CD4-positive, alpha-beta T cell (primary cell): ENCODE measurements at places on chromosomes 2 and 18. TPM values are rescaled to one million over a fixed set of nuclear protein-coding genes. Genes with fewer than 3 reads are reported as not detected.

GRCh38 chr2:64214281-64215115, 70.3 kb upstream of the PELI1 start:
- peaks cover 25% of the 10 kb centered on the region for H3K4me1 ChIP-seq
- H3K4me3 ChIP-seq: peak overlapping the region; percentile 4
- DNase-seq: no peak
- H3K27me3 ChIP-seq: no peaks in the 10 kb centered on the region

GRCh38 chr2:239308661-239309397, 92.0 kb downstream of the HDAC4 start:
- no peak for DNase-seq
- H3K36me3 ChIP-seq: no peaks in the 10 kb centered on the region
- H3K4me3 ChIP-seq: no peak overlapping the region
- no peak overlapping the region for H3K27ac ChIP-seq
- peaks cover 17% of the 10 kb centered on the region for H3K4me1 ChIP-seq

DNA sequence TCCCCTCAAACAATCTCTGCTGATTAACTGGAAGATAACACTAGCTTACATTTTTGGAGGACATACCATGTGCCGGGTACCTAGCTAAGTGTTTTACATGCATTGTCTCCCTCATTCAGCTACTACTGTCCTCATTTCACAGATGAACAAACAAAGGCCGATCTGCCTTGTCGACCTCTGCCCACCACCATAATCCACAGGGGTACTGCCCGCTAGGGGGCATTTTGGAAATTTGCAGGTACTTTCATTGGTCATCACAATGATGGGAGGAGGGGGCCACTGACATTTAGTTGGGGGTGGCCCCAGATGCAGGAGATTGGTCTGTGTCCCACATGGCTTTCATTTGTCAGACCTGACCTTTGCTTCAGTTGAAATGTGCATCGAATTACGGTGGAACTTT, 3.9 kb upstream of the TMEM163 start:
- no peak for DNase-seq
- H3K27ac ChIP-seq: no peak overlapping the region
- H3K36me3 ChIP-seq: no peaks in the 10 kb centered on the region
- H3K4me1 ChIP-seq: peaks cover 12% of the 10 kb centered on the region
- H3K4me3 ChIP-seq: no peak overlapping the region

GRCh38 chr18:13524054-13524453, 202.3 kb downstream of the FAM210A start:
- peaks cover 5% of the 10 kb centered on the region for H3K4me1 ChIP-seq
- no peak overlapping the region for H3K4me3 ChIP-seq
- no peaks in the 10 kb centered on the region for H3K27me3 ChIP-seq
- DNase-seq: no peak

DNA sequence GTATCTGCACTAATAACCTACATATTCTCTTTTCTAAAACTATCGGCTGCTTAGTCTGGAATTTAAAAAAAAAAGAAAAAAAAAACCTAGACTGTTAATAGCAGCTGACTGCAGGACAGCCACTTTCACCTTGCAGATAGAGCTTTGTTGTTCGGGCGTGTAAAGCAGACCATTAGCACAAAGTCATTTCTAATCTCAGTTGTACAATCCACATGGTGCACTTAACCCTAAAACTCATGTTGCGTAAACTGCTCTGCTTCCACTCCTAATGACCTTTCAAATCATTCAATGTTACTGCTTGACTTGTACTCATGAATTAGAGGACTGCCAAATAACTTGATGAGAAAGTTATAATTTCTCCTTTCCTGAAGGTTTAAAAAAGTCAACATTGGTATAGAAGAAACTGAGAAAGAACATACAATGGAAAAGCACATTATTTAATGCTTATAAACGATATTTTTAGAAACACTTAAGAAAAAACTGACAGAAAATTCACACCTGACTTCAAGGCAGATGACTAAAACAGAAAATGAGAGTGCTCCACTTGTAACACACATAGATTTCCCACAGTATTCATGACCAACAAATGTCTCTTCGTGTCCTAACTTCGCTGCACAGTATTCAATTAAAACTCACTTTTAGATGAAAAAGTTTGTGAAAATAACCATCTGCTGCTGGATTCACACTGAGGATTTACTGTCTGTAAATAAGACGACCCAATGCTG, 2.6 kb downstream of the CDH2 start:
- peaks cover 4% of the 10 kb centered on the region for H3K4me1 ChIP-seq
- H3K4me3 ChIP-seq: no peak overlapping the region
- H3K27me3 ChIP-seq: peaks cover 20% of the 10 kb centered on the region
- H3K36me3 ChIP-seq: no peaks in the 10 kb centered on the region
- H3K27ac ChIP-seq: no peak overlapping the region
- DNase-seq: no peak

- no peak overlapping the region for H3K27ac ChIP-seq
- DNase-seq: no peak
- H3K36me3 ChIP-seq: peaks cover 65% of the 10 kb centered on the region
- no peaks in the 10 kb centered on the region for H3K27me3 ChIP-seq
- no peak overlapping the region for H3K4me3 ChIP-seq
Measured at GRCh38 chr2:86753606-86754005, 33.5 kb downstream of the RMND5A start.

DNA sequence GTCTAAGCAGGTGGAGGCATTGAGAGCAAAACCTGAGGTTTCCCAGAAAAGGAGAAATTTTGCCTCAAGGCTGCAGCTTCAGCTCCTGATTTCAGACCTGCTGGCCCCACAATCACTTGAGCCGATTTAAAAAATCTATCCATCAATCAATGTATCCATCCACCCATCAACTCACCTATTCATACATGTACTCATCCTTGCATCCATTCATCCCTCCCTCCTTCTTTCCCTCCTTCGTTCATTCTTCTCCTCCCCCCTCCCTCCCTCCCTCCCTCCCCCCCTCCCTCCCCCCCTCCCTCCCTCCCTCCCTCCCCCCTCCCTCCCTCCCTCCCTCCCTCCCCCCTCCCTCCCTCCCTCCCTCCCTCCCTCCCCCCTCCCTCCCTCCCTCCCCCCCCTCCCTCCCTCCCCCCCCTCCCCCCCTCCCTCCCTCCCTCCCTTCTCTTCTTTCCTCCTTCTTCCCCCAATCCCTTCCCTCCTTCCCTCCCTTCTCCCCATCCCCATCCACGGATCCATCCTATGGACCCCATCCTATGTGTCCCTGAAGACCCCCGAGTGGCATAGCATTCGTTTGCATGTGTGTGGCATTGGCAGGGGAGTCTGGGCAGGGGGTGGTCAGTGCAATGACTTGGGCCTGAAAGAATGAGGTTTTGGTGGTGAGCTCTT, 6.1 kb upstream of the PXDN start:
- no peak overlapping the region for H3K4me3 ChIP-seq
- no peaks in the 10 kb centered on the region for H3K36me3 ChIP-seq
- peaks cover 2% of the 10 kb centered on the region for H3K4me1 ChIP-seq

- no peak overlapping the region for H3K27ac ChIP-seq
- H3K27me3 ChIP-seq: no peaks in the 10 kb centered on the region
- DNase-seq: no peak
Measured at GRCh38 chr2:73004466-73004865, 67.0 kb downstream of the SFXN5 start.

Gene NAPG
- total RNA-seq: 27.3 TPM

Gene C2orf72
- not detected for total RNA-seq

Gene POTEJ
- total RNA-seq: not detected

Gene BCL2
- total RNA-seq: 40.3 TPM

Gene UGT1A3
- not detected for total RNA-seq
